ENCODE measurements at places on chromosomes 13 and 19. TPM values are rescaled to one million over a fixed set of nuclear protein-coding genes. Genes with fewer than 3 reads are reported as not detected.

Gene POU2F2
- 0.44 TPM for total RNA-seq

Gene ZNF723
- total RNA-seq, result not detected

Gene MAN2B1
- total RNA-seq, result 67.3 TPM

Gene CEACAM8
- total RNA-seq, result not detected

Gene MUC16
- total RNA-seq, result not detected

Gene N4BP2L2
- 270 TPM for total RNA-seq

Gene ACP5
- total RNA-seq, result 11.4 TPM

Gene KLK3
- total RNA-seq, result not detected

Gene DZIP1
- total RNA-seq, result 41.2 TPM

Gene HCST
- total RNA-seq, result 19.0 TPM

Gene LILRA1
- 0.39 TPM for total RNA-seq

Gene RHPN2
- total RNA-seq, result 5.9 TPM

Gene RPL18
- total RNA-seq, result 2,285 TPM

Gene NLRP4
- total RNA-seq, result not detected

Gene FAM83E
- total RNA-seq, result not detected

Gene POMP
- 37.5 TPM for total RNA-seq

Gene NBEA
- 9.6 TPM for total RNA-seq

Gene ZNF460
- 79.5 TPM for total RNA-seq

Gene LILRA2
- total RNA-seq, result 3.9 TPM

Gene CGB5
- total RNA-seq, result not detected

Gene CACNG7
- not detected for total RNA-seq

Gene MCF2L
- 34.3 TPM for total RNA-seq

Gene GJB2
- total RNA-seq, result 2.0 TPM

Gene SPRED3
- under 0.01 TPM for total RNA-seq

Gene FXYD3
- total RNA-seq, result 18.8 TPM

Gene NXNL1
- 0.44 TPM for total RNA-seq

Gene IZUMO2
- not detected for total RNA-seq

Gene SSBP4
- total RNA-seq, result 67.4 TPM

Gene HSD17B14
- total RNA-seq, result 26.4 TPM

Gene ZNF547
- 0.87 TPM for total RNA-seq

Gene SPART
- 67.0 TPM for total RNA-seq

All from tibial nerve (tissue), 4 donors.